ENCODE measurements at places on chromosomes 11 and 22. TPM values are rescaled to one million over a fixed set of nuclear protein-coding genes. Genes with fewer than 3 reads are reported as not detected.

YAP1 gene
- 199 TPM for total RNA-seq

MUC6 gene
- total RNA-seq = 1.9 TPM

DNA sequence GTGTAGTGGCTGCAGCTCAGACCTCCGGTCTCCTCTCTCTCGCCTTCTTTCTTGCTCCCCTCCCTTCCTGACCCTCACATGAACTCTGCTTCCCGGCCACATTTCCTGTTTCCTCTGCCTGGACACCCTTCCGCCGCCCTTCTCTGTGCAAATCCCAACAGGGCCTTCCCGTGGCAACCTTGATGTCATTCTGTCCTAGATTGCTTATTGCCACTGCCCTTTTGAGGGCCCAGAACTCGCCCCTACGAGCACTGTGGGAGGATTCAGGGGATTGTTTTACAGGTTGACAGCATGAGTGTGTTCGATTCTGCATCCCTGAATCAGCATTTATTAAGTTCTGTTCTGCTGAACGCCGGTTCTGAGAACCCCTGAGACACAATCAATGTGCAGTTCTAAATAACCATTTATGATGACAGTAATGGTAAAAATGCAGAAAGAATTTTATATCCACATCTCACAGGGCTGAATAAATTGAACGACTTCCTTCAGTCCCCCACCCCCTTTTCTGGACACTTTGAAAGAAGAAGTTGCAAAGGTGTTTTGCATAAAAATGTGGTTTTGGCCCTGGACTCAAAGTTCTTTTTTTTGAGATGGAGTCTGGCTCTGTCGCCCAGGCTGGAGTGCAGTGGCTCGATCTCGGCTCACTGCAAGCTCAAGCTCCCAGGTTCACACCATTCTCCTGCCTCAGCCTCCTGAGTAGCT, 6.4 kb downstream of the BATF2 start:
- no peak for DNase-seq

- no peak for DNase-seq
Measured at GRCh38 chr11:63922673-63923192, 5.8 kb upstream of the RCOR2 start.

KLHL35 gene
- 0.55 TPM for total RNA-seq

DNA sequence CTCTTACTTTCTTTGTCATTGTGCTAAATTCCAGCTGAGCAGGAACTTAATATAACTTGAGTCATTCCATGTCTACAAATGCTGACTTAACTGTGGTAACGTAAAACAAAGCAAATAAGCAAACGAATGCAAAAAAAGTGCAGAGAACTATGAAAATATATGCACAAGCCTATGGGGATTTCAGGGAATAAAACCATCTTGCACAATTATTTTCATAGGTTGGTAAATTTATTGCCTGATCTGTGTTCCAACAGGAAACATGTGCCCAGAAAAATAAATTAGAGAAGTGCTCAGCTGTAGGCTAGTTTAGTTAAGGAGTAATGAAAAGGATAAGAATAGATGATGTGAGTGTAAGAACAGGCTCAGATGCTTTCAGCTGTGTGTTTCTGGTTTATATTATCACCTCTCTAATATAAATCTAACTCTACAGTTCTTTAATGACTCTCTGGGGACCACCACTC, 1169.3 kb downstream of the LRRC4C start:
- DNase-seq = no peak

TIMP3 gene
- total RNA-seq = 3.2 TPM

DNA sequence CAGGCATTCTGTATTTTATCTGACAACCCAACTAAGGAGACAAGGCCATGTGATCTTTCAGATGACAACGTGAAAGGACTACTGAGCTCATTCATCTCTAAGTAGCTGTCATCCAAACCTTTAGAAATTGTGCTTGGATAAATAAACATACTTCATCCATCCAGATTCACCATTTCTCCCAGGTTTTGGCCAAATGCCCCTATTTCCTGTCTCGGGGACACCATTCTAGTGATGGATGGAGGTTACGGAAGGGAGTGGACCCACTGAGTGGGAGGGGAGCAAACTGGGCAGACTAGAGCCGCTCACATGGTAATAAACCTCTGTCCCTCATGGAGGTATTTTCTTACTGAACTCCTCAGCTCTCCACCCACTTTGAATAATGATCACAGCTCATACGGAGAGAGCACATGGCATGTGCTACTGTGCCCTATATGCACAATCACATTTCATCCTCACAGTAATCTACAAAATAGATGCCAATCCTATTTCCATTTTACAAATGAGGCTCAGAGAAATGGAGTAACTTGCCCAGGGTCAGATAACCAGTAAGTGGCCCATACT, 114.4 kb downstream of the SLC1A2 start:
- DNase-seq = no peak

- DNase-seq = no peak
Measured at GRCh38 chr11:72038491-72038890, 39.8 kb downstream of the IL18BP start.

DNA sequence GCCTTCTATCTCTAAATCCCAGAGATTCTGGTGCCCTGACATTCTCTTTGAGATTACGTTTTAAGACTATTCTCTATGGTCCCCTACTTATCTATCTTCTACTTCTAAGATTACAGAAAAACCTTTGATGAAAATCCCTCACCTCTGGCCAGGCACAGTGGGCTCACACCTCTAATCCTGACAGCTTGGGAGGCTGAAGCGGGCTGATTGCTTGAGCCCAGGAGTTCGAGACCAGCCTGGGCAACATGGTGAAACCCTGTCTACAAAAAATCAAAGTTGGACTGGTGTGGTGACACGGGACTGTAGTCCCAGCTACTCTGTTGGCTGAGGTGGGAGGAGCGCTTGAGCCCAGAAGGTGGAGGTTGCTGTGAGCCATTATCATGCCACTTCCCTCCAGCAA, 14.4 kb downstream of the NUP98 start:
- no peak for DNase-seq

DNA sequence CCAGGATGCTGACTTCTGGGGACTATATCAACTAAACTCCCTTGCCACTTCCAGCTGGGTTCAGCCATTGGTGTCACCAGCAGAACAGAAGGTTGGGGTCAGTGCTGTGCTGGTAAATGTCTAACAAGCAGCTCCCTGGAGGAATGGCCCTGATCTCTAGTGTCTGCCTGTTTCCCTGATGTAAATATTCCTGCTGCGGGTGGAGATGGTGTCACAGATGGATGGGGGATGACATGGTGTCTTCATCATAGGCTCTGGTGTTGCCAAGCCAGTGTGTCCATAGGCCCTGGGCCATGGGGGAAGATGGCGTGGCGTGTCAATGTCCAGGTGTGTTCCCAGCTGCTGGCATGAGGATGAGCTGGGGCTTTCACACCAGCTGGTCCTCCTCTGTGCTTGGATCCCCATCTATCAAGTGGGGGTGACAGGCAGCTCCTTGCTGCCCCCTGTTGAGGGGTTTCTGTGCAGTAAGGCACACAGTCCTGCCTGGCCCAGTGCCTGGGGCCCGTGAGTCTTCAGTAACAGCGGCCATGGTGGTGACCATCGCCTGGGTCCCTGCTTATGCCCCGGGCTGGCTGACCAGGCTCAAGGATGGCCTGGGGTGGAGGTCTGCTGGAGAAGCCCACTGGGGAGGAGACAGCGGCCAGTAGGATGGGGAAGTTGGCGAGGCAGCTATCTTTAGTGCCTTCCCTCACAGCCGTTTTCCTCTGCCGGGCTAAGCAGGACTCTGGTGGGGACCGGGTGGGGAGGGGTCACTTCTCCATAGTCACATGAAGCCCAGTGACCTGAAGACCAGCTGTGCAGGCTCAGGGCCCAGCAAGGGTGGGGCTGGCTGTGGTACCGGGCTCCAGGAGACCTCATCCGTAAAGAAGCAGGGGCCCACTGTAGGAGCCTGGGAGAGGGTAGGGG, 12.7 kb downstream of the RPL3 start:
- no peak for DNase-seq

DNA sequence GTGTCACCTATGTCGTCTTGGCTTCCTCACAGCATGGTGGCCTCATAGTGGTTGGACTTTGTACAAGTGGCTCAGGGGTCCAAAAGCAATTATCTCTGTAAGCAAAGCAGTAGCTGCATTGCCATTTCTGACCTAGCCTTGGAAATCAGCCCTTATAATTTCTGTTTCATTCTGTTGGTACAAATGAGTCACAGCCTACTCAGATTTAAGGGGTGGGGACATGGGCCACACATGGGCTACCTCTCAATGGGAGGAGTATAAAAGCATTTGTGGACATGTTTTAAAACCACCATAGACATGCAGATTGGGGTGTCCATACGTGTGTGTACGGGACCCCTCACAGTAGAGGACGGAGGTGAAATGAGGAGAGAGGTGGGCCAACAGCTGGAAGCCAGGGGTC, 41.6 kb downstream of the CHRDL2 start:
- no peak for DNase-seq

DNA sequence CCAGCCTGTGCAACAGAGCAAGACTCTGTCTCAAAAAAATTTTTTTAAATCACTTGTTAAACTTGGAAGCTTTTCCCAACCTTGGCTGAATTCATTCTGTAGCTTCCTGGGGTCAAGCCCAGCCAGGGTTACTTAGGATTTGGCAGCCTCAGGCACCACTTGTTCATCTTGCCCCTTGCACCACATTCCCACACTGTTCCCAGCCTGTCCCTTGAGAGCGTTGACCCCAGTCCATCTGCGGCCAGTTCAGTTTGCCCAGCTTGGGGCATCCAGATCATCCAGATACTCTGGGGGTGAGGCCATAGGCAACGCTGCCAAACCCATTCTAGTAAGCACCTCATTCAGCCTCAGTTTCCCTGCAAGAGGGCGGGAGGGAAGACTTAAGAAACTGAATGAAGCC, 8.7 kb upstream of the THRSP start:
- DNase-seq = no peak

All from progenitor cell of endocrine pancreas (in vitro differentiated cells).